ENCODE measurements at places on chromosomes 2 and 18.

- no peak for DNase-seq
These were observed 28.3 kb upstream of the GYPC start for GRCh38 chr2:126627643-126628042.

DNA sequence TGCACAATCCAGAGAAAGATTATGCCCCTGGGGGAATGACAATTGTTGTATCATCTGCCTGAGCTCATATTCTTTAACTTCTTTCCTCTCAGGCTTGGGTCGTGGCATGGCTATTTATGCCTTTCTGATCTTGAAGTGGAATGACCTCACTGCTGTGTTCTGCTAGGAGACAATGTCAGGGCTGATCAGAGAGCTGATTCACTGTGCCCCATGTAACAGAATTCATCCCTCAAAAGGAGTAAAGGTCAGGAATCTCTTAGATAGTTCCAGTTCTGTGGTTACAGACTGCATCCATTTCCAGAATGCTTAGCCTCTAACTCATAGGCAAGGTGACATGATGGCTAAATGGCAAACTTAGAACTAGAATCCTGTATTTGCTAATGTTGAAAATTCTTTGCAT is 511.7 kb upstream of the CNTNAP5 start:
- no peak for DNase-seq

DNA sequence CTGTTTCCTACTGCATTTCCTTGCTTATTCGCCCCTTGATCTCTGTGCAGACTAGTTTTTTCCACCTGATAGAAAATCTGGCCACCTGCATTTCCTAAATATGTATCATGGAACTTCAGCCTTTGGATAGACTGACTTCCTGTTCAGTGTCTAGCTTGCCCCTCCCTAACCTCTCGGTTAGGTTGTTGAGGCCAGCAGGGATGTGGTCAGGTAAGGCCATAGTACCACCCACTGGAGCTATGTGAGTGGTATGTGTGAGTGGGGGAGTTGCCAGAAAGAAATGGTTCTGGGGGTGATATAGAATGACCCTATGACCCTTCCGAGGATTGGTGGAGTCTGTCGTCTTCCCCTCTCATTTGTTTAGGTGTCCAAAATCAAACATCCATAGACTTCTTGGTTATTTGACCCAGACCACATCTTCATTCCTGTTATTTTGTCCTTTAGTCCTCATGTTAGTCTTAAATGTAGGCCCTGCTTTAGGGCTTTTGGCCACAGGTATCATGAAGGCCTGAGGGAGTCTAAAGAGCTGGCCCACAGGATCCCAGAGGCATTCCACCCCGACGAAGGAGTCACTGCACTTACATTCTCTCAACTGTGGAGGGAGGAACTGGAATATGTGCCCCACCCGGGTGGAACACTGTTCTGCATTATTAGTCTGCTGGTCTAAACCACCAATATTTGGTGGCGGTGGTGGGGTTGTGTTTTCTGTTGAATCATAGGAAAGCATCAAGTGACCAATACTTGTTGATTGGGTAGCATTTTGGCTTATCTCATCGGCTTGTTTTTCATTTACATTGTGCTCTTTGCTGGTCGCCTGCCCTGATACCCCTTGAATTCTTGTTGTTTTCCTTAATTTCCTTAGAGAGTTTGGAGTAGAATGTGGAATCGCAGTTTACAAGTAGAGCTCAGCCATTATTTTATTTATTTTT is 21.9 kb downstream of the CAB39 start:
- no peak for DNase-seq

DNA sequence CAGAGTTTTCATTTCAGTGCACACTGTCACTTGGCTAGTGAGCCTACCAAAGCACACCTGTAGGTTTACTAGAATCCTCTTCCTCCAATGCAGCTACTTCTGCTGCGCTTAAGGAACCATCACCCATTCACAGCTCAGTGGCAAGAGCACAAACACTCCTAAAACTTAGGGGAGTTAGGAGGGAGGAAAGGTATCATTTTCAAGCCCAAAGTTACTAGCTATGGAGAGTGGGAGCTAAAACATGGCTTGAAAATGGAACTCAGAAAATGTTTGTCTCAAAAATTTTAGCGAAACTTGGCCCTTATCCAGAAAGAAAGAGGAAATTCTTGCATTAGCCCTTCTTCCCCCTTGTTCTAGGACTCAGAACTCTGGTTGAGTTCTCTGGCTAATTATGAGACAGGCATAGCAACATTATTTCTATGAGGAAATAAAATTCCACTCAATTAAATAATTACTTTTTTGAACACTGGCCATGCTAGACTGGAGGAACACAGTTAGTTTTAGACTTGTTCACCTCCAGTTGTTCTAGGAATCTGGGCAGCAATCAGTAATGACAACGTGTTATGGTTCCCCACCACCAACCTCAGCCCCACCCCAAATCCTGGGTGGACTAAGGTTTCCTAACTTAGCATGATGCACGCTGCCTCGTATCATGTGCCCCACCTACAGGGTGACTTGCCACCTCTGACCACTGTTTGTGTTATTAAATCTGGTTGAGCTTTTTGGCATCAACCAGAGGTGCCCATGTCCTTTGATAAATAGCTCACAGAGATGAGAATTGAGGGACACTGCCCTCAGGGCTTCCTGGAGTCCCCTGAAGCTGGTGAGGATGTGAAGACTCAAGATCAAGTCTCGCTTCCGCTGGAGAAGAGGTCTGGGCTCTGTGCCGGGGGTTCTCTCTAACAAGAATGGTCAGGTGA is 32.8 kb downstream of the LPIN2 start:
- DNase-seq = no peak

DNA sequence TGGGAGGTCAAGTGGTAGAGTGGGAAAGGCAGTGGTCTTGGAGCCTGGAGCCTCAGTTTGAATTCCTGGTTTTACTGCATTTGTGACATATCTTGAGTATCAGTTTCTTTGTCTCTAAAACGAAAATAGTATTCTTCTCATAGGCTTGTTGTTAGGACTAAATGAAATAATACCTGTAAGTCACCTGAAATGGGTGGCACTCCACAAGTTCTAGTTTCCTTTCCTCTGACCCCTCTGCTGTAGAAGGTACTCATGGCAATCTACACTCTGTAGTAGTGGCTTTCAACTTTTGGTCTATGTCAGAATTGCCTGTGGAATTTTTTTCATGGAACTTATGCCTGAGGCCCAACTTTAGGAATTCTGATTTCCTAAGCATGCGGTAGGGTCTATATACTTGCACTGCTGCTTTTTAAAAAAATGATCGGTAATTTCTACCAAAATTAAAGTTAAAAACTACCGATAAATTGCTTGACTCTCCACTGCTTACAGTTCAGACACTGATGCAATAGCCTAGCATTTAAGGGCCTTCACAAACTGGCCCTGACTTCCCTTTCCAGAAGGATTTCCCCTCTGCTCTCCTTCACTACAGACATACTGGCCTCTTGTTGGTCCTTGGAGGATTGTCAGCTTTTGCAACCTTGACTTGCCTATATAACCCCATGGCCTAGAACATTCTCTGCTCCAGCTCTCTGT is 47.2 kb downstream of the PLEK start:
- no peak for DNase-seq

DNA sequence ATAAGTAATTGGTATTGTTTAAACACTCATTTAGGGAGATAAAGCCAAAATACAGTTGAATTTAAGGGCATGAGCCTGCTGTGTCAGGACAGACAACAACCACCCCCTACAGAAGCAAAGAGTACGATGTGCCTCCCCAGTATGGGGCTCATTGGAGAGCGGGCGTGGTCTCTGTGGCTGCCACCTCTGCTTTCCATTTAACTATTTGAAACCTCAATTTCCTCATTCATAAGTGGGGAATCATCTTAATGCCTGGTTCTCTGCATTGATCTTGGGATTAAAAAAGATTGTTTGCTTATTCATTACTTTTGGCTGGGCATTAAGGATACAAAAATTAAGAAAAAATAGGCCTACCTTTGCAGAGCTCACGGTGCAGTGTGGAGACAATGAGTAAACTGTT is 21.4 kb downstream of the KCNS3 start:
- DNase-seq = no peak

- DNase-seq = no peak
These were observed 38.1 kb downstream of the SCN2A start for GRCh38 chr2:165277295-165277694.

GRCh38 chr2:140200764-140201163 is 1420.6 kb upstream of the NXPH2 start:
- DNase-seq = no peak

DNA sequence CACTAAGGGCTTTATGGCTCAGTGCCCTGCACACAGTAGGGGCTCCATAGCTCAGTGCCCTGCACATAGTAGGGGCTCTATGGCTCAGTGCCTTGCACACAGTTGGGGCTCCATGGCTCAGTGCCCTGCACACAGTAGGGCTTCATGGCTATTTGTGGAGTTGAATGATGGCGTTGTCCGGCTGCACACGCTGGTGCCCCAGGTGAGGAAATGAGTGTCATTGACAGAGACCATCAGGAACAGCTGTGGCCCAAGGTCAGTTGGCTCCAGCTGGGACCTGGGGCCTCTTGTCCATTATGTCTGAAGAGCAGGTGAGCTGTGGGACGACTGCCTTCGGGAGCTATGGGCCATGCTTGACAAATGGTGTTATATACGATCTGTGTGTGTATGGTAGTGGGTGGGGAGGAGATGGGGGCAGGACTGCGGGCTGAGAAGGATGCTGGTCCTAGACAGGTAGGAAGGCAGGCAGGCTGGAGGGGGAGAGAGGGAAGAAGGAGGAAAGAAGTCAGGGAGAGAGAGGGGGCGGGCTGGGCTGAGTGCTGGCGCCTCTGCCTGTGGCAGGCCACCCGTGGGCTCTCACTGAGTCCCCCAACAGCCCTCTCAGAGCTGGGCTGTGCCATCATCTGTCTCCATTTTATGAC is 130.6 kb downstream of the CLIP4 start:
- no peak for DNase-seq

Data from activated CD4-positive, alpha-beta T cell treated with anti-CD3 and anti-CD28 coated beads, Interleukin-2, amount 10 ng/mL, durations not matched to agents 7 days and 5 days (primary cell).